ENCODE measurements at places on chromosomes 3 and 15.

DNA sequence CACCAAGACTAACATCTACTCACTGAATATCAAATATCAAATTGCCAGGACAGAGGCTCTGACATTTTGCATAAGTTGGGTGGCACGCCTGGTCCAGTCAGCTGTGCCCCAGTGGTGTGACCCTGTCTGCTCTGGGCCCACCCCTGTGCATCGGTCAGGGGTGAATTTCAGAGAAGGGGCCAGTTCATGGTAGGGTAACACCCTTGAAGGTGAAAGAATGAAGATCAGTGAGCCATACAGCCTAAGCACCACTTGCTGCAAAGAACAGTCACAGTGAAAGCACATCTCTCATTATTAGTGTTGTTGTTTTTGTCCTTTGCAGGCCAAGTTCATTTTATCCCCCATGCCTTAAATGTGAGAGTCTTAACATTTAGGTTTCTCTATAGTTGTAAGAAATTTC is 86.8 kb downstream of the MYRIP start:
- no peak for DNase-seq
- no peaks in the 10 kb centered on the region for H3K27me3 ChIP-seq
- H3K4me3 ChIP-seq, result no peak overlapping the region
- H3K4me1 ChIP-seq, result no peaks in the 10 kb centered on the region
- no peaks in the 10 kb centered on the region for H3K36me3 ChIP-seq
- no peak overlapping the region for H3K27ac ChIP-seq

GRCh38 chr3:6079561-6080179 is 781.2 kb upstream of the GRM7 start:
- DNase-seq, result no peak
- H3K27ac ChIP-seq, result no peak overlapping the region
- no peak overlapping the region for H3K4me3 ChIP-seq
- no peaks in the 10 kb centered on the region for H3K36me3 ChIP-seq
- no peaks in the 10 kb centered on the region for H3K27me3 ChIP-seq

DNA sequence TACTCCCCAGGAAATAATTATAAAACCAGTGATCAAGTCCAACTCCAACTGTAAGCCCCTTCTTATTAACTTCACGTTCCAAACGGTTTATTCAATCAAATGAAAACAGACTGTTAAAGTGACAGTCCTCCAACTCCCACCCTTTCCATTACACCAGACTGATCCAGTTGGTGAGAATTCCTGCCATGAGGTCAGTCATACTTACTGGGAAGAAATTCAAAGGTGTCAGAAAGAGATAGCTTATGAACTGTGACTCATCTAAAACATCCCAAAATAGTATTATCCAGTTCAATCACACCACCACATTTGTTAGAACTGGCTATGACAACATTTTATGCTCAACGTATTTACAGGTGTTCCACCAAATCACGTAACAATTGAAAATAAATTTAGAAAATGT is 19.5 kb downstream of the SMARCC1 start:
- H3K4me3 ChIP-seq, result no peak overlapping the region
- peaks cover 17% of the 10 kb centered on the region for H3K36me3 ChIP-seq
- no peaks in the 10 kb centered on the region for H3K27me3 ChIP-seq
- H3K4me1 ChIP-seq, result peaks cover 4% of the 10 kb centered on the region
- no peak for DNase-seq

DNA sequence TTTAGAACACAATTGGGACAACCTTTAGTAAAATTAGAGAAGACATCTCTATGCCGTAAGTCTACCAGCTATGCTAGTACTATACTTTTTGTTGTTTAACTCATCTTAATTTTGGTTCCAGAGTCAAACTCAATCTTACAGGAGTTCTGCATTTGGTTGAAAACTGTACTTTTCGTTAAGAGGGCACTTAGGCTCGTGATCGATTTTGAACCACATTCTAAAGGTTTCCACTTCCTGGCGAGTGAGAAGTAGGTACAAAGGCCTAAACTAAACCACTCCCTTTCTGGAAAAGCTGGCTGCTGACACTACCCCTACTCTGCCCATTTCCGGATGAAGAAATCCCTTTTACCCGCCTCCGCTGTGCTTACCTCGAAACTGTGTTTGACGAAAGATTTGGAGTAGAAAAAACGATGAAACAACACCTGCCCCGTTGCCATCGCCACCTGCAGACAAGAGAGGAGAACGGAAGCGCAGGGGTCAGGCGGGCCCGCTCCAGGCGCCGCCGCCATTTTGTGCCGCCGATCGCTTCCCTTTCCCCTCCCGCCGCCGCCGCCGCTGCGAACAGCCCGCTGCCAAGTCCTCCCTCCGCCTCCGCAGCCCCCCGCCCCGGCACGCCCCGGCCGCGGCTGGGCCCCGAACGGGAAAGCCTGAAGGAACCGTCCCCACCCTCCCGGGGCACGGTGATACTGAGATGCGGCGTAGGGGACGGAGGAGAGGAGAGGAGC is 748 bp downstream of the CCNL1 start:
- H3K27ac ChIP-seq, result peak overlapping the region; percentile 100
- H3K4me1 ChIP-seq, result peaks cover 57% of the 10 kb centered on the region
- DNase-seq, result peak; percentile 87
- peak overlapping the region; percentile 94 for H3K4me3 ChIP-seq
- no peaks in the 10 kb centered on the region for H3K27me3 ChIP-seq

DNA sequence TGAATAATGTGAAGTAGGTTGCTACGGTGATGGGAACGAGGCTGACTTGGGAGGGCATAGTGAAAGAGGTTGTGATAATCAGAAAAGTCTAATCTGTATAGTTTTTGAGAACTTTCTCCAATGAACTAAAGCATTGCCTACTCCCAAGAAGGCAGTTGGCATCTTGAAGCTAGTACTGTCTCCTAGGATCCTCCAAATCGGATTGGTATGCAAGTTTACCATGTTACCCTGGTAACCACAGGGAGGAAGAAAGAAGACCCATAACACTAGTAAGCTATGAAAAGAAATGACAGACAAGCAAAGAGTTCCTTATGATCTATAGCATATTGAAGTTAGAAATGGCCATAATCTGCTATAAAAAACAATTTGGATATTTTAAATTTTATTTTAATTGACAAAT is 127.2 kb upstream of the SYNPR start:
- no peak for DNase-seq
- no peak overlapping the region for H3K27ac ChIP-seq
- H3K36me3 ChIP-seq, result no peaks in the 10 kb centered on the region
- H3K27me3 ChIP-seq, result no peaks in the 10 kb centered on the region
- H3K4me1 ChIP-seq, result no peaks in the 10 kb centered on the region

All from suprapubic skin (tissue), 4 donors.